ENCODE measurements at places on chromosomes 1 and 21.

DNA sequence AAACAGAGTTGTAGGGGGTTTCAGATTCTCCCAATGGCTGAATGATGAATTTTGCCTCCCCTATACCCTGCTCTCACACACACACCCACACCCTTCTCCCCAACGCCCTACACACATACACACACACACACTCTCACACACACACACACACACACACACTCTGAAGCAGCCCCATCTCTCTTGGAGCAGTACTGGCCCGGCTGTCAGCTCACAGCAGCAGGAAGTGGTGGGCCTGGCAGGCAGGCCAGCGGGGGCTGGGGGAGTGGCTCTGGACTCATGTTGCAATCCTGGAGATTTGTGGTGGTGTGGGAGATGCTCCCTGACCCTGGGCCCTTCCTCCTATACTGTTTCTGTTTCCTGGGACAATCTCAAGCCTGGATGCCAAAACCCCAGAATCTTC, 2.2 kb downstream of the IKBKE start:
- no peak for DNase-seq

- no peak for DNase-seq
These were observed 13.9 kb downstream of the LSS start for GRCh38 chr21:46214478-46215340.

- no peak for DNase-seq
These were observed 107.7 kb upstream of the LMO4 start for GRCh38 chr1:87220993-87221392.

GRCh38 chr1:208615371-208615770, 371.2 kb upstream of the PLXNA2 start:
- DNase-seq = no peak

DNA sequence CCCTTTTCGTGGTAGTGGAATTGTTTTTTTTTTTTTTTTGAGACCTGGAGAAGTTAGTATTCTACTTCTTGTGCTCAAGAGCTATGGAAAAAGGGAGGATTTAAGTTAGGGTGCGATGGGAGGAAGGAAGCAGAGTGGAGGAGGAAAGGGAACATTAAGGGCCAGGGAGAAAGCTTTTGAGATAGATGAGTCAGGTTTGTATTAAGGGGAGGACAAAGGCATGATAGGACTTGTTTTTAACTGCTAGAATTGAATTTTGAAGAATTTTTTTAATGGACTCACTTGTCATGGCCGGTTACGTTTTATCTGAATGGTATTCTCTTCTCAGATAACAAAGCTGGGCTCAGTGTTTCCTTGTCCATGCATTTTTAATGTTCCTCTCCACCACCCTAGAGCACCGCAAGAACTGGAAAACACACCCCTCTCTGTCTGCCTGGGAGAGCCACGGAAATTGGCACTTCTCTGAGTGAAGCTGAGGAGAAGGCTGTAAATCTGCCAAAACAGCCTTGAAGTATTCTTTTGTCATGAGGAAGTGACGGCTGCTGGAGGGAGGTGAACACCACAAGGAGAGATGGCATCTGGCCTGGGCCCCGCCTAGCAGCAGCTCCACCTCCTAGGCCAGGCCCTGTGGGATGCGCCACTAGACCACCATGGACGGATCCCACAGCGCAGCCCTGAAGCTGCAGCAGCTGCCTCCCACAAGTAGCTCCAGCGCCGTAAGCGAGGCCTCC, 3.5 kb downstream of the NIPAL3 start:
- no peak for DNase-seq

- no peak for DNase-seq
These were observed 33.9 kb upstream of the CLIC4 start for GRCh38 chr1:24711329-24711728.

GRCh38 chr1:222061711-222062359, 319.9 kb upstream of the DUSP10 start:
- no peak for DNase-seq

GRCh38 chr1:160708801-160709200, 2.8 kb downstream of the CD48 start:
- DNase-seq = no peak

DNA sequence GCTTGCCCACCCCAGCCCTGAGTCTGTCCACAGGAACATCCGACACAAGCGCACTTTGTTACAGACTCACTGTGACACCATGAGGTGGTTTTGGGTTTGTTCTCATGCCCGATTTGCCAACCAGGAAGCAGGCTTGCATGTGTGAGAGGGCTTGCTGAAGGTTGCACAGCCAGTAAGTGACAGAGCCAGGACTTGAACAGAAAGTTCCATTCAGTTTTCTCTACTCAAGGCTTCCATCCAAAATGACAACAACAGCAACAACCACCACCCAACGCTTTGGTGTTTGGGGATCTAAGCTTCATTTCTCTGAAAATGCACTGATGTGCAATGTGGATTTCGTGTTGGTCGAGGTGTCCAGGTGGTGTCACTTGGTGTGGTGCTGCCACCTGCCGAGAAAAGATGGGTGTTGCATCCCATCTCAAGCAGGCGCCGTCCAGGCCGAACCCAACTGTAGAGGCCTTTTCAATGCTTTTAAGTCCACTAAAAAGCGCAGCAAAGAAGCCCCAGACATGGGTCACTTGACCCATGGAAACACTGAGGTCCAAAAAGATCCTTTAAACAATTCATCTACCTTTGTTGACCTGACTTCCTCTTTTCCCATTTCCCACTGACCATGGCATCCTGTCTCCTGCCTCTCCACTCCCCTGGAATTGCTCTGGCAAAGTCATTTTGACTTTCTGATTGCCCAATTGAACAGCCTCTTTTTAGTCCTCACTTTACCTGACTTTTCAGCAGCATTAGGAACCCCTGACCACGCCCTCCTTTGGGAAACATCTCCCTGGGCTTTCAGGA, 12.2 kb downstream of the CITED4 start:
- peak; percentile 87 for DNase-seq

- no peak for DNase-seq
These were observed 228.8 kb downstream of the PBX1 start for GRCh38 chr1:164787834-164788231.

- DNase-seq = no peak
These were observed 40.6 kb upstream of the DUSP10 start for GRCh38 chr1:221782477-221782876.

- DNase-seq = no peak
These were observed 429.8 kb upstream of the VAMP3 start for GRCh38 chr1:7341145-7341905.

DNA sequence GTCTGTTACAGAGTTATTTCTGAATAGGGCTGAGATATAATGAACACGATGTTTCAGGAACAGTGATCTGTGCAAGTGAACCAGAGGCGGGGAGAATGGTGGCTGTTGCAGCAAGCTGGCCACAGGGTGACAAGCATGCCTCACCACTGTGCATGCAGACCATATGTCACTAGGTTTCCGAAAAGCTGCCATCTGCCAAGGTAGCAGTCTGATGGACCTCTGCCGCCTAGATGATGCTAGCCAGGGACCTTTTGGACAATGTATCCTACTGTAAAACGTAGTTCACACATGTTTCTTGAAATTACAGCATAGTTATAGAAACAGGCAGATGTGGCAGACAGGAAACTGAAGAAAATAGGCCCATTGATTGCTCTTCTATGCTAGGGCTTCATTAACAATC, 204.2 kb upstream of the RRP15 start:
- no peak for DNase-seq

DNA sequence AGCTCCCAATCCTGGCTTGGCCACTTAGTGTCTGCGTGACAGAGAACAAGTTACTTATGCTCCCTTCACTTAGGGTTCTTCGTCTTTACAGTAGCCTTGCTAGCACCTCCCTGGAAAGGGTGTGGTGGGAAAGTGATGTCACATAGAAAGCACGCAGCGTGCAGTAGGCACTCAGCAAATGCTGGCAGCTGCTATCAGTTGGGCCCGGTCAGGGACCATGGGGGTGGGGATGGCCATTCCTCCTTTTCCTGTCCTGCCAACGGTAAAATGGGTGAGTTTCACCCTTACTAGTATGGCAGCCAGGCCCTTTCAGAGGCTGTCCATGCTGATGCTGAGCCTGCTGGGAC, 6.2 kb upstream of the KCNA10 start:
- no peak for DNase-seq

Measured in stimulated activated effector memory CD8-positive, alpha-beta T cell treated with anti-CD3 and anti-CD28 coated beads, Interleukin-12 subunit alpha, Interleukin-12 subunit beta, amount 100 ng/mL, for 72 hours (primary cell).